PC-9 (cell line): ENCODE measurements at places on chromosomes 16 and 17. TPM values are rescaled to one million over a fixed set of nuclear protein-coding genes. Genes with fewer than 3 reads are reported as not detected.

DNA sequence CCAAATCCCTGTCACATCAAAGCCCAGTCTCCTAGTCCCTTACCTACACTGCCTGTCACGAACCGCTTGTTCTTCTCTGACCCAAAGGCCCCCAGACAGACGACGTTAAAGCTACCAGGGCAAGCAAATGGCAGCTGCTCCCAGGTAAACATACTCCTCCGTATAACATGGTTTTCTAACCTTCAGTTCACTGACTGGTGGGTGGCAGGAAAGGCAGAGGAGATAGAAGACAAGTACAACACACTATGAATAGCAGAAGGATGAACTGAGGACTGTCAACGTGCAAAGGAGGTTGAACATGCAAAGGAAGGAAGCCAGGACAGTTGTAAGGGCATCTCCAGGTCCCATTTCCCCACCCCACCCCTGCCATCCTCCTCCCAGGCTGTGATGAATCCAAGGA, 449.8 kb downstream of the SHISA9 start:
- no peak for DNase-seq

- DNase-seq, result no peak
Measured at GRCh38 chr16:80559369-80559768, 18.6 kb downstream of the DYNLRB2 start.

IGSF6 gene
- not detected in 2 replicates for total RNA-seq

- no peak for DNase-seq
Measured at GRCh38 chr16:22739077-22739476, 74.9 kb upstream of the HS3ST2 start.

DNA sequence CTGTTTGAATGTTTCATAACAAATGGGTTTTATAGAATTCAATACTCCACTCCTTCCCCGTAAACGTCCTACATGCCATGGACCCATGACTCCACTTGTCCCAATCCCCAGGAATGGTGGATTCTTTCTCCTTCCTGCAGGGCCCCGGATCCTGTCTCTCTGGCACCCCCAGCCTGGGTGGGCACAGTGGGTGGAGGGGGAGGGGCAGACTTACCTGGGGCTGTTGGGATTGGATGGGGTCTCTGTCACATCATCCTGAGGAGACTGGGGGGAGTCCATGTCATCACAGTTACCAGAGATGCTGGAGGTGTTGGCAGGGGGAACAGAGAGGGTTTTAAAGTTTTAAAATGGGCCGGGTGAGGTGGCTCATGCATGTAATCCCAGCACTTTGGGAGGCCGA, 13.2 kb downstream of the TRPV3 start:
- no peak for DNase-seq

- no peak for DNase-seq
Measured at GRCh38 chr17:60704170-60704569, 26.5 kb downstream of the BCAS3 start.

DNA sequence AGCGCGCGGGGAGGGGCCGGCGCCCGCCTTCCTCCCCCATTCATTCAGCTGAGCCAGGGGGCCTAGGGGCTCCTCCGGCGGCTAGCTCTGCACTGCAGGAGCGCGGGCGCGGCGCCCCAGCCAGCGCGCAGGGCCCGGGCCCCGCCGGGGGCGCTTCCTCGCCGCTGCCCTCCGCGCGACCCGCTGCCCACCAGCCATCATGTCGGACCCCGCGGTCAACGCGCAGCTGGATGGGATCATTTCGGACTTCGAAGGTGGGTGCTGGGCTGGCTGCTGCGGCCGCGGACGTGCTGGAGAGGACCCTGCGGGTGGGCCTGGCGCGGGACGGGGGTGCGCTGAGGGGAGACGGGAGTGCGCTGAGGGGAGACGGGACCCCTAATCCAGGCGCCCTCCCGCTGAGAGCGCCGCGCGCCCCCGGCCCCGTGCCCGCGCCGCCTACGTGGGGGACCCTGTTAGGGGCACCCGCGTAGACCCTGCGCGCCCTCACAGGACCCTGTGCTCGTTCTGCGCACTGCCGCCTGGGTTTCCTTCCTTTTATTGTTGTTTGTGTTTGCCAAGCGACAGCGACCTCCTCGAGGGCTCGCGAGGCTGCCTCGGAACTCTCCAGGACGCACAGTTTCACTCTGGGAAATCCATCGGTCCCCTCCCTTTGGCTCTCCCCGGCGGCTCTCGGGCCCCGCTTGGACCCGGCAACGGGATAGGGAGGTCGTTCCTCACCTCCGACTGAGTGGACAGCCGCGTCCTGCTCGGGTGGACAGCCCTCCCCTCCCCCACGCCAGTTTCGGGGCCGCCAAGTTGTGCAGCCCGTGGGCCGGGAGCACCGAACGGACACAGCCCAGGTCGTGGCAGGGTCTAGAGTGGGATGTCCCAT, 232.8 kb downstream of the SEC14L1 start:
- no peak for DNase-seq

DNA sequence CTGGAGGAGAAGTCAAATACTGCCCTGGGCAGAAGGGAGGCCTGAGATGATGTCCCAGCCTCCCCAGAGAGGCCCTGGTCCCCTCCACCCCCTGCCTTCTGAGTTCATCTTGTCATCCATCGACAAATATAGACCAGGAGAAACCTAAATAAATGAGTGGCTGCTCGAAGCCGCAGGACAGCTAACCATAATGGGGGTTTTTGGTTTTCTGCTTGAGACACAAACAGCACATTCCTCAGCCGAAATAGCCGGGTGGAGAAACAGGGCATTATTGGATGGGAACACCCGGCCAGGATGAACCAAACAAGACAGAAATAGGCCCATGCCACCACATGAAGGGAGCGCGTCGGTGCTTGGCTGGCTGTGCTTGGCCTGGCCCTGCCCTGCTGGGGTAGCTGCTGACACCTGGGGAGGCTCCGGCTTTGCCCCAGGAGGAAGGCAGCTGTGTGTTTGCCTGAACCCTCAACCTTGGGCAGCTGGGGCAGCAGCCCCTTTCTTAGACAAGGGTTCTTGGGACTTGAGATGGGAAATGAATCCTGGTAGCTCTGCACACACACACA, 188.1 kb downstream of the IRX5 start:
- no peak for DNase-seq

DNA sequence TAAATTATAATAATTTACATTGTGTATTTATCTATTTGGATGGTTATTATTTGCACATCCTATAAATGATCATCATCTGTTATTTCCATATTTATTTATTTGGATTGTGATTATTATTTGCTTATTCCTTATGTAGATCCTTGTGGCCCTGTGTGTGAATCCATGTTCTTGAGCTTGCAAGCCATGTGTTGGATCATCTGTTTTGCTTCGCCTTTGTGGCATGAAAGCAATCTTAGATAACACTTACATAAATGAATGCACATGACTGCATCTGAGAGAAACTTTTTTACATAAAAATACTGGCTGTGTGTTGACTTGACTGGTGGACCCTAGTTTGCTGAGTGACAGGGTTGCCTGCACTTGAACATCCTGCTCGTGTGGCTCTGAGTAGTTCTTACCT, 1024.5 kb upstream of the RBFOX1 start:
- no peak for DNase-seq

GRCh38 chr16:11640987-11641817, 27.1 kb upstream of the SNN start:
- peak; percentile 59 for DNase-seq

NKD1 gene
- total RNA-seq, result 0.44 and 0.83 TPM in 2 replicates

DNA sequence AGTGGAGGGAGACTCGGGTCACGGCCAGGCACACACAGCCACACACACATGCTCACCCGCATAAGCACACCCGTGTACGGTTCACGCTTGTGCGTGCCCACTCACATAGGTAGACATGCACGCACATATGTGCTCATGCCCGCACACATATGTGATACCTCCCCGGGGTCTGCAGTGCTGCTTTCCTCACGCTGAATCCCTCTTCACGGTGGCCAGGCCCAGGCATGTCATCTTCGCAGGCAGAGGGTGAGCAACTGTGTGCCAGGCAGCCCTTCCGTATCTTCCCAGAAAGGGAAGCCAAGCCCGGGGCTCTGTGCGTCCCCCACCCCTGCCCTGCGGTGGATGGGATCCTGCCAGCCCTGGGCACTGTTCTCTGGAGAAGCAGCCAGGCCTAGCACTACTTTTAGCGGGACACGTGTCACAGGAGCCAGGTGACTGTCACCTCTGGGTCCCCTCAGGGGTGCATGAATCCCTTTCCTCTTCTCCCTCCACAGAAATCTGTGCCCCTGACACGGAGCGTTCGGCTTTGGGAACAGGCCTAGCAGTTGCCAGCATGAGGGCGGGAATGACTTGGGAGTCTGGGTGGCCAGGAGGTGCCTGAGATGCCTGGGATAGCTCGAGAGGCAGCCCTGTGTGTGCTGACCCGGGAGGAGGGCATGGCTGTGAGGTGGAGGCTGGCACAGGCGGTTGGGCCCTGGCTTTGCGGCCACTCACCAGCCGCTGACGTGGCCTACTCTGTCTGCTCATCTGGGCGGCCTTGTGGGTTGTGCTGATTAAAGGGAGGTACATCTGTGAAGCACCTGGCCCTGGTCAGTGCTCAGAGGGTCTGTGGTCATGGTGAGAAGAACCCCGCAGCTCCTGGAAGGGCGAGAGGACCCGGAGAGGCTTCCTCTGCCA, 47.5 kb downstream of the BAIAP2 start:
- no peak for DNase-seq

DNA sequence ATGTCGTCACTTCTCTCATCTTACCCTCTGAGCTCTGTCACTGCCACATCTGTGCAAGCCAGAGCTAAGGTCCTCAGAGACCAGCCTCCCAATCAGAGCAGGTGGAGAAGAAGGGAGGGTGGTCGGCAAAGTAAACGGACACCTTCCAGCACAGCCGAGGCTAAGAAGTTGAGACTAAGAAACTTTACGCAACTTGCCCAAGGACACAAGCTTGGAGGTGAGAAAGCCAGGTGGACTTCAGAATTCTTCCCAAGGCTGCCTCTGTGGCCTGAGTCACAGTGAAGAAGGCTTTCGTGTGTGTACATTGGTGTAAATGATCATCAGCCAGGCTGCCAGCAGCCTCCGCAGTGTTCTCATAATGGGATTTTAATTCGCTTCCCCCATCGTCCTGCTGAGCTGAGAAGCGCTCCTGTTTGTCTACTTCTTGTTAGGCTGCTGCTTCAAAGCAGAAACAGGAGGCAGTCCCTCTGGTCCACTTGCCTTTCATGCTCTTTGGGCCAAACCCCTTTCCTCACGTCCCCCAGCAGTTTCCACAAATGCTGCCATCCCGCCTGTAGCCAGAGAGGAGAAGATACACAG, 125.0 kb upstream of the RPL38 start:
- DNase-seq, result no peak

- no peak for DNase-seq
Measured at GRCh38 chr16:57871456-57871855, 69.2 kb upstream of the KIFC3 start.

PPL gene
- 184 and 187 TPM in 2 replicates for total RNA-seq

DNA sequence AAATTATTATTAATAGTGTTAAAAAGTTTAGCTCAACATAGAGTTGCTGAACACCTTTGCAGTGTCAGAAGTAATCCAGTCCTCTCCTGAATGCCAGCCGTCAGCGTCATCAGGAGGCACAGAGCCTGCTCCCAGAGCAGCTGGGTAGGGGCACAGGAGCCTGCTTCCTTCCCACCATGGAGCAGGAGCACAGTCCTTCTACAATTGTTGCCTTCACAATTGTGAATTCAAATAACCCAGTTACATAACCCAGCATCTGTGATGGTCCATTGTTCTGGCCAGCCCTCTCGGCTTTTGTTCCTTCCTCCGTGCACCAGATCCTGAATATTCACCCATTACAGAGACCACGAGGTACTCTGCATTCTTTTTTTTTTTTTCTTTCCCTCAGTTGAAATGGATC, 393.9 kb upstream of the MAF start:
- DNase-seq, result no peak

COL1A1 gene
- total RNA-seq, result 20.7 and 29.5 TPM in 2 replicates
